ENCODE measurements at places on chromosomes 3 and 15.

DNA sequence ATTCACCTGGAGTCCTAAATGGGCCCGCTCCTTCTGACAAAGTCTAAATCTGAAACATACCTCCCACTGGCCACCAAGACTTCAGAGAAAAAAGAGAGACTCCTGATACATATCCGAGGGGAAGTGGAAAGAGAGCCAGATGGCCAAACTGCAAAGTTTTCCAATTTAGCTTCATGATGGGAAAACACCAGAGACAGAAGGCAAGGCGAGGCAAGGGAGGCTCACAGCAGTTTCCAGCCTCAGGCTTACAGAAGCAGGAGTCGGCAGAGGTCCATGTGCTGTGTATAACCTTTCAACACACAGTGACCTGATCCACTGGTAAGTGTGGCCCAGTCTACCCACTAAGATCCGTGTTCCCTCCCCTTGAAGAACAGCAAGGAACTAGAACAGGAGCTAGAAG, 29.9 kb upstream of the PDE8A start:
- no peak for DNase-seq

GRCh38 chr3:141076797-141077571, 25.8 kb downstream of the SPSB4 start:
- DNase-seq, result no peak

- no peak for DNase-seq
Measured at GRCh38 chr15:40287505-40287904, 4.6 kb upstream of the ANKRD63 start.

GRCh38 chr3:8416965-8417364, 84.7 kb upstream of the LMCD1 start:
- no peak for DNase-seq

GRCh38 chr3:9295007-9295406, 45.6 kb upstream of the SRGAP3 start:
- DNase-seq, result no peak

DNA sequence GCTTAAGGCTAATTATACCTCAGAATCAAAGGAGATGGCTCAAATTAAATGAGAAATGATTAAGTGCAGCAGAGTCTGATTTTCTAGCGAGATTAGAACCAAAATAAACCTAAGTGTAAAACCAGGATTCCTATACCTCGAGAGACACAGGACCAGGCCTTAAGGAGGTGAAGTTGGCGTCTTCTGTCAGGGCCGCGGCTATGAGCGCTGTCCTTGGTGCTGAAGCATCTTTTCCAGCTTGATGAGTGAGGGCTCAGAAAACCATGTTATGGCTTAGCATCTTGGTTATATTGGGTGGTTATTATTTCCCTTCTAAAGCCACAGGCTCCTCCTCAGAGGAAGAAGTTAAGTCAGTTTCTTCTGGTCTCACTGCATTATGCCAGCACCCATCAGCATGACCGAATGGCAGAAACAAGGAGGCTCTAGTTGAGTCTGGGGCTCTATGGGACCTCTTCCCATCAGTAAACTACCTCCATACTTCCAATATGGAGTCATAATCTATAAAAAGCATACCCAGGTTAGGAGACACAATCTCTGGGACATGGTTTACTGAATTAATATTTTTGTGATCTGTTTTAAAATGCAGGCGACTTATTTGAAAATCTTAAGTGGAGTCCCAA, 120.1 kb upstream of the NMNAT3 start:
- DNase-seq, result no peak

DNA sequence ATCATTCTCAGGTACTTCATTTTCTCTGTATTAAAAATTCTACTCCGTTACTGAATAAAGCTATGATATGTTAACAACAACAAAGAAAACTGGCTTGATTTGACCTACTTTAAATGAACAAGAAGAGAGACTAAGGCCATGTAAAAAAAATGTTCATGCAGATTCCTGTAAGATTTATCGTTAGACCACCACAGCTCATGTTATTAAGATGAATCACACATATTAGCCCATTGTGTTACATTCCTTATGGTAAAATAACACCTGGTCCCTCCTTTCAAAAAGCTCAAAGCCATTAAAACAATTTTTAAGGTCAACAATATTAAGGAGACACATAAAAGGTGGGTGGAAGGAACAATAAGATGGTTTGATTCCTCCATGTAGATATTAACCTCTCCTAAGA, 6.3 kb downstream of the THOC7 start:
- DNase-seq, result no peak

DNA sequence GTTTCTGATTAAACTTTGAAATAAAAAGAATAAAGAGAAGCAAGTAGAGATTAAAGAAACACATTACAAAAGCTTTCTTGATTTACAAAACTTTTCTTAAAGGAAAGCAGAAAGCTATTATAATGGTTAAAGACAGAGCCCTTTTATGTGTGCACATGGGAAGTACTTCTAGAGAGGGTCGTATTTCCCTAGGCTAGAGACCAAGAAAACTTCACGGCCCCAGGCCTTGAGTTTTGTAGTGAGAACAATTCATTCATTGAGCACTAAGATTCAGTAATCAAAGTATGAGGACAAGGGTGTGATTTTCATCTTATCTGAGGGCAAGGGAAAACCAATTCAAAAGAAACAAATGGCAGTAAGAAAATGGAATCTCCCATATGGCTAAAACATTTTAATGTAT, 854.1 kb downstream of the ROBO1 start:
- no peak for DNase-seq

- no peak for DNase-seq
Measured at GRCh38 chr3:16514755-16515353, 1.4 kb upstream of the RFTN1 start.

- no peak for DNase-seq
Measured at GRCh38 chr3:11373235-11373634, 101.0 kb downstream of the ATG7 start.

- peak; percentile 18 for DNase-seq
Measured at GRCh38 chr3:172511783-172512762, 11.2 kb downstream of the TNFSF10 start.

GRCh38 chr3:26293329-26293844, 329.2 kb upstream of the LRRC3B start:
- no peak for DNase-seq

GRCh38 chr3:37739579-37740290, 121.9 kb upstream of the CTDSPL start:
- no peak for DNase-seq

DNA sequence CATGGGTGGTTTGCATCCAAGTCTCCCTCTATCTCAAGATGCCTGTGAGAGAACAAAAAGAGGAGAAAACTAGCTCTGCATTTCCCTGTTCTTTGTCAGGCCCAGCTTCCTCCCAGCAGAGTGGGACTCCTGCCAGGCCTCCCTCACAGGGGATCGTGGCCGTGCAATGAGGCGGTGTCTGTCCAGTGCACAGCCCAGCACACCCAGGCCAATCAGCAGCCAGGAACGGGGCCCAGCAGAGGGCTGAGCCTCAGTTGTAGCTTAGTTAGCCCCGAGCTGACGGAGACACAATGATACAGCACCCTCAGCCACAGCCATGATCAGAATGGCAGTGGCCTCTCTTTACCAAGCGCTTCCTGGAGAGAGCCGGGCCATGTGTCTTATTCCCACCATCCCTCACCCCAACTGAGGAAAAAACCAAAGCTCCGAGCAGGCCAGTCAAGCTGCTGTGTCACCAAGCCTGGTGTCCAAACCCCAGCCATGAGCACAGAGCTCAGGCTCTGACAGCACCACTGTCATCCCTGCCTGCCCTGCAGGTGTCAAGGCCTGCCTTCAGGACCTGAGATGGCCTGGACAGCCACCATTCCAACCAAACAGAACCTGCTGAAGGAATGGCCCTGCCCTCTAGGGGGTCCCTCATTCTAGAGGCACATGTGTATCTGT, 71.1 kb downstream of the DNAJB8 start:
- no peak for DNase-seq

DNA sequence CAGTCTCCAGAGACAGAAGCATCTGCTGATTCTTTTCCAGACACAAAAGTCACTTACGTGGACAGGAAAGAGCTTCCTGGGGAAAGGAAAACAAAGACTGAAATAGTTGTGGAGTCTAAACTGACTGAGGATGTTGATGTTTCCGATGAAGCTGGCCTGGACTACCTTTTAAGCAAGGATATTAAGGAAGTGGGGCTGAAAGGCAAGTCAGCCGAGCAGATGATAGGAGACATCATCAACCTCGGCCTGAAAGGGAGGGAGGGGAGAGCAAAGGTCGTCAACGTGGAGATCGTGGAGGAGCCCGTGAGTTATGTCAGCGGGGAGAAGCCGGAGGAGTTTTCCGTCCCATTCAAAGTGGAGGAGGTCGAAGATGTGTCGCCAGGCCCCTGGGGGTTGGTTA, 25.4 kb downstream of the SYNM start:
- no peak for DNase-seq

GRCh38 chr3:31399271-31399670, 133.5 kb upstream of the STT3B start:
- no peak for DNase-seq

GRCh38 chr3:182435860-182436259, 357.4 kb upstream of the ATP11B start:
- no peak for DNase-seq

- no peak for DNase-seq
Measured at GRCh38 chr3:141384575-141384974, 16.3 kb downstream of the ZBTB38 start.

Measured in activated T-cell treated with anti-CD3 and anti-CD28 coated beads for 1 hour (primary cell).